Stimulated activated CD8-positive, alpha-beta memory T cell treated with anti-CD3 and anti-CD28 coated beads, Interleukin-7, amount 100 ng/mL, for 1 hour (primary cell): ENCODE measurements at places on chromosomes 11 and 22.

GRCh38 chr11:79570104-79570503 is 129.3 kb upstream of the TENM4 start:
- no peak for DNase-seq

DNA sequence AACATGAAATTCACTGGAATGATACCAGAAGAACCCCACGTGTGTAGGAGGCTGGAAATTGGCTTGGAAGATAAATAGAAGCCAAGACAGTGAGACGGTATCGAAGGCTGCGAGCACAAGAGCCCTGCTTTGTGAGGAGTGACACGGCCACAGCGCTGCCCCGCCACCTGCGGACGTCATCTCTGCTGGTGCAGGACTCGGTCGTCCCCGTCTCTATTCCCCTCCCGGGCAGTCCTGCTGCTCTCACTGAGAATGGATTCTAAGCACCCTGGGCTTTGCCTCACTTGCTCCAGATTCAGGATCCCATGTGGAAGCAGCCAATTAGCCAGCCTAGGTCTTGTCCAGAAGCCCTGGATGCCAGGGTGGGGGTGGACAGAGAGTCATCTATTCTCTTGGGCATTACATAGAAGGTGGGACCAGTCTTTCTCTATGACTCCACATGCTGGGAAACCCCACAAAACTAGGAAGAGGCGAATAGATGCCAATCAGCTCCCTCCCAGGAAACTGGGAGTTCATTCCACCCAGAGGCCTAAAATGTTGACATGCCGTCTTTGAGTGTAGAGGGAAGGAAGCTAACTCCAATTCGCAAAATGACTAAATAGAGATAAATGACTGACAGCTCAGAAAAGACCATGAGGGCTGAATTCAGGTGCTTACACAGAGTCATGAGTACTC is 25.1 kb downstream of the APOL3 start:
- DNase-seq, result no peak

DNA sequence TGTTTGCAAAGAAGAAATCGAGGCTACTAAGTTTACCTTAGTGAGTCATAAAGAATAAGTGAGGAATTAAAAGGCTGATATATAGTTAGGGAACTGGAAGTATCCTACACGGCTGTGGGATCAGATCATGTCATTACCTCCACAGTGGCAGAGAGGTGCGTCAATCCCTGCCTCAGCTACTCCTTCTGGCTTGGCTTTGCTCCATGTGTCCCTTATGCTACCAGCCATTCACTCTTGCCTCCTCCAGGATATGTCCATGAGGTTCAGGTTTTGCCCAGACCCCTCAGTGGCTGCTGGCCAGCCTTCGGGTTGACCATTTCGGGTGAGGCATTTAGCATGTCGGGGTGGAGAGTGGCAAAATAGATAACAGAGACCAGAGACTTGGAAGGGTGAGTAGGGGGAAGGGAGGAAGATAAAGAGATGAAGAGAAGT is 153.4 kb downstream of the LDLRAD3 start:
- no peak for DNase-seq

DNA sequence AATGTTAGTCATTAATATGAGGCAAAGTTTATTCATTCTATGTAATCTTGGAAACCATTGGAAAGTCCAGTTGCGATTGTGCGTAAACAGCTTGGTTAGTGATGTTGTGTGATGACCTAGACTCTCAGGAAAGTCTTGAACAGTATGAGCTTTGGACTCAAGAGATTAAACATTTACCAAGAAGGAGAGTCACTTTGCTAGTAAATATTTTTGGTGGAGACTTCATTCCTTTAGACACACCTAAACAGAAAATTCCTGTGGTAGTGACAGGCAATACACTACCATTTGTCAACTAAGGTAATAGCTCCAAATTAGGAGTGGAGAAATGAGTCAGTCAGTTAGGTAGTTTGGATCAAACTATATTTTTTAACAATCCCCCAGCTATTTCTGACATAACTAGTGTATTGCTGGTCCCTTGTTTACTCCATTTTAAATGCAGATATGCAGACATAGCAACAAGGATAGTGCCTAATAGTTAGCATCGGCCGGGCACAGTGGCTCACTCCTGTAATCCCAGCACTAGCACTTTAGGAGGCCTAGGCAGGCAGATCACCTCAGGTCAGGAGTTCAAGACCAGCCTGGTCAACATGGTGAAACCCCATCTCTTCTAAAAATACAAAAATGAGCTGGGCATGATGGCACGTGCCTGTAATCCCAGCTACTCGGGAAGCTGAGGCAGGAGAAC is 89.3 kb downstream of the ARHGAP42 start:
- DNase-seq, result no peak

DNA sequence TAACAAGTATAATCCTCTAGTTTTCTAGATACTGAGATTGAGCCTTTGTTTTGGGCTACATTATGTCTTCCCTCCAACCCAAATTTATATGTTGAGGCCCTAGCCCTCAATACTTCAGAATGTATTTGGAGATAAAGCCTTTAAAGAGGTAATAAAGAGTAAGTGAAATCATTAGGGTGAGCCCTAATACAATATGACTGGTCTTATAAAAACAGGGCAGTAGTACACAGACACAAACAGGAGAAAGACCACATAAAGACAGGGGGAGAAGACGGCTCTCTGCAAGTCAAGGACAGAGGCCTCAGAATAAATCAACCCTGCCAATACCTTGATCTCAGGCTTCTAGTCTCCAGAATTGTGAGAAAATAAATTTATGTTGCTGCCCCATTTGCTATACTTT is 6.3 kb downstream of the OR10V1 start:
- DNase-seq, result no peak
